Osteocyte (in vitro differentiated cells): ENCODE measurements at places on chromosomes 1 and 21. TPM values are rescaled to one million over a fixed set of nuclear protein-coding genes. Genes with fewer than 3 reads are reported as not detected.

The CHD1L gene
- 30.3 and 32.4 TPM in 2 replicates for total RNA-seq

The PADI4 gene
- 0.50 TPM in 1 of 2 replicates, not detected in the other for total RNA-seq

The LCE1F gene
- not detected in 2 replicates for total RNA-seq

GRCh38 chr1:100217834-100218233, 31.8 kb downstream of the DBT start:
- DNase-seq = no peak
- no peak overlapping the region for H3K4me3 ChIP-seq
- no peaks in the 10 kb centered on the region for H3K27me3 ChIP-seq
- no peak overlapping the region for H3K27ac ChIP-seq
- H3K4me1 ChIP-seq = no peaks in the 10 kb centered on the region
- peaks cover 29% of the 10 kb centered on the region for H3K36me3 ChIP-seq

DNA sequence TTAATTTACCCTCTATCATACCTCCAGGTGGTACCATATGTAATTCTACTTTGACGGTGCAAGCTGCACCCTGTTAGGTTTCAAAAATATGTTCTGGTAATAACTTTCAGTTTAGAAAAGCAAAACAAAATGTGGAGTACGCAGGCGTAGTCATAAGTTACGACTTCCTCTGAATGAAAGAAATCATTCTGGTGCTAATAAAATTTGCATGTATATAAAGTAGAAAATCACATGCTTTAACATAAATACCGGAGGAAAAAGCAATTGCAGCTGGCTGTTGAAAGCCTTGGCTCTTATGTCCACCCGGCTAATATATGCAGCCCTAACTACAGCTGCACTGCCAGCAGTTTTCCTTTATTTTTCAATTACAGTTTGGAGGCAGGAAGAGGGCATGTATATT, 65.2 kb upstream of the TMPRSS15 start:
- H3K4me3 ChIP-seq = peak overlapping the region; percentile 9
- H3K4me1 ChIP-seq = peaks cover 13% of the 10 kb centered on the region
- H3K27me3 ChIP-seq = no peaks in the 10 kb centered on the region
- H3K36me3 ChIP-seq = no peaks in the 10 kb centered on the region
- H3K27ac ChIP-seq = no peak overlapping the region
- DNase-seq = no peak

DNA sequence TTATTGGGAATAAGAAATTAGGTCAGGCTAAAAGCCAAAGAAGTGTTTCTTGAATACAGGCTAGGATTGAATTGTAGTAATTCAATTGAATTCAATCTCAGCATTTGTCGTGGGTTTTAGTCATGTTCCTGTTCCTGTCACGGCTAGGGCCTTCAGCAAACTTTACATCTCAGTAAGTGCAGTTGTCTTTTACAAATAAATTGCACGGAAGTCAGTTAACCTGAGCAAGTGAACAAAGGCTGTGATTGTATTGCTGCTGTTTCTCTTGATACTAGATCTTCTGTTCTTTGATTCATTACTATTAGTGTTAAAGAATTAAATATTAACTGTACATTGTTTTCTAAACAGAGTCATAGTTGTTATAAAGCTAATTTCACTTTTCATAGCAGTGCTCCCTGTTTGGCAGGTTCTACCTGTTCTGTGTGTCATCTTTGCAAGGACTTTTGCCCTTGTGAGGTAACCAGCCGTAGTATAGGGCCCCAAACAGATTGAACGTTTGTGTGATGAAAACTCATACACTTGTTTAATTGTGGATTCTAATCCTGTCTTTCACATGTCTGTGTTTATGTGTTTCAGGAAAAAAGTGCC, 164.4 kb downstream of the EDEM3 start:
- H3K36me3 ChIP-seq = peaks cover 12% of the 10 kb centered on the region
- no peak overlapping the region for H3K4me3 ChIP-seq
- DNase-seq = no peak
- no peaks in the 10 kb centered on the region for H3K27me3 ChIP-seq
- H3K4me1 ChIP-seq = no peaks in the 10 kb centered on the region

- no peak for DNase-seq
- peaks cover 12% of the 10 kb centered on the region for H3K4me1 ChIP-seq
- H3K36me3 ChIP-seq = no peaks in the 10 kb centered on the region
Measured at GRCh38 chr1:182191381-182192115, 130.0 kb upstream of the ZNF648 start.

- H3K27ac ChIP-seq = no peak overlapping the region
- H3K27me3 ChIP-seq = peaks cover 7% of the 10 kb centered on the region
- no peaks in the 10 kb centered on the region for H3K36me3 ChIP-seq
- peaks cover 9% of the 10 kb centered on the region for H3K4me1 ChIP-seq
- no peak overlapping the region for H3K4me3 ChIP-seq
Measured at GRCh38 chr1:113830039-113830438, 17.8 kb upstream of the RSBN1 start.

DNA sequence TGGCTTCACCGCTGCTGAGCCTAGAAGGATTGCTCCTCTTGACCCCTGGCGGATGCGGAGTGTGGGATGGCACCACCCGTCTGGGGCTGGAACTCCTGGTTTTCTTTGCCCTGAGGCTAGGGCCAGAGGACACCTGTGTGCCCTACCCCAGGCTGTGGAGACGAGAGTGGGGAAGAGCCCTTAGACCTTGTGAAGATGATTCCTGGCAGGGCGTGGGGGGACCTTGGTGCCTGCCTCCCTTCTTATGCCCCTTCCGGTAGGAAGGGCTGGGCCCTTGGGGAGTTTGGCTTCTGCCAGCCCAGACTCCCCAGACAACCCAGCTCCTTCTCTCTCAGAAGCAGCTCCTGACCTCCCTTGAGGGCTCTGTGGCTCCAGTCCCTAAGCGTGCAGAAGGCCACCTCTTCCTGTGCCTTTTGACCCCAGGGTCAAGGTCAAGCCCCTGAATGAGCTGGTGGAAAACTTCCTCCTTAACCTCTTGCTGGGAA, 891 bp downstream of the RPS6KA1 start:
- peaks cover 7% of the 10 kb centered on the region for H3K4me1 ChIP-seq
- H3K27ac ChIP-seq = no peak overlapping the region
- H3K4me3 ChIP-seq = peak overlapping the region; percentile 73
- H3K36me3 ChIP-seq = no peaks in the 10 kb centered on the region

DNA sequence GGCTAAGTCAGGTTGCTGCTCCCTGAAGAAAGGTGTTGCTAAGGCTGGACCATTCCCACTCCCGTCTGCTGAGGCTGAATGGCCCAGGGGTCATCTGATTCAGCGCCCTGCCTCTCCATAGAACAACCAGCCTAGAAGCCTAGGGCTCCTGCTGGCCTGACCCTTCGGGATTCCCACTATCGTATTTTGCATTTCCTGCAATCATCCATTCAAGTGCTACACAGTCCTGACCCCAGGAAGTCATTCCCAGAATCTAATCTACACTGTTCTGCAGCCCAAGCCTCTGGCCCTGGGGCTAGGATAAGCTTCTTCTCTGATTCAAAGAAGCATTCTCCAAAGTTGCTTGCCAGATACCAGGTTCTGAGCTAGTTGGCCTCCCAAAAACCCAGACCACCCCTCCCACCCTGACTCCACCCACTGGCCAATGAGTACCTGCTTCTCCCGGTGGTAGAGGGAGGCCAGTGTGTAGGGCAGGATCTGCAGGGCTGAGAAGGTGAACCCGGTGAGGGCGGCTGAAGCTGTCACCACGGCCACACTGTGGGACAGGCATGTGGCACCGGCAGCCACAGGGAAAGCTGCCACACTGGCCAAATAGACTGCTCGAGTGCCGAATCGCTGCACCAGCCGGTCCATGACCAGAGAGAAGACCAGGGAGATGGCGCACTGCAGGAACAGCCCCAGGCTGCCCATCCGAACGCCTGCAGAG, 18.7 kb downstream of the SLC45A3 start:
- no peak overlapping the region for H3K27ac ChIP-seq
- H3K36me3 ChIP-seq = no peaks in the 10 kb centered on the region
- H3K4me3 ChIP-seq = no peak overlapping the region

DNA sequence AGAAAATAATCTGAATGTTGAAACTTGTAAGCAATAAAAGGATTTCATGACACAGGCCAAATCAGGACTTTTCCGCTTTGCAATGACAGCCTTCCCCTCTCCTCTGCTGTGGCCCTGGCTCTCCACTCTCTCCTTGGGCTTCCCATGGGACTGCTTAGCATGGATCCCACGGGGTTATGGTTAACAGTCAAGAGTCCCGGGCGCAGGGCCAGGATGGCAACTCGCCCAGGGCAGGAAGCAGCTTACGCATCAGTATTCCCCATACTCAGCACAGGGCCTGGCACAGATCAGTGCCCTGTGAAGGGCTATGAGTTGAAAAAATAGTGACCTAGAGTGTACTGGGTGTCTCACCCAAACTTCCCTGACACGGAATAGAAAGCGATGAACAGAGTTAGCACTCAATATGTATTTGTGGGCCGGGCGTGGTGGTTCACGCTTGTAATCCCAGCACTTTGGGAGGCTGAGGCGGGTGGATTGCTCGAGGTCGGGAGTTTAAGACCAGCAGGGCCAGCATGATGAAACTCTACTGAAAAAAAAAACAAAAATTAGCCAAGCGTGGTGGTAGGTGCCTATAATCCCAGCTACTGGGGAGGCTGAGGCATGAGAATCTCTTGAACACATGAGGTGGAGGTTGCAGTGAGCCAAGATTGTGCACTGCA, 29.1 kb upstream of the GRHL3 start:
- peak overlapping the region; percentile 76 for H3K27ac ChIP-seq
- peak; percentile 91 for DNase-seq
- peaks cover 4% of the 10 kb centered on the region for H3K27me3 ChIP-seq
- H3K4me3 ChIP-seq = no peak overlapping the region

DNA sequence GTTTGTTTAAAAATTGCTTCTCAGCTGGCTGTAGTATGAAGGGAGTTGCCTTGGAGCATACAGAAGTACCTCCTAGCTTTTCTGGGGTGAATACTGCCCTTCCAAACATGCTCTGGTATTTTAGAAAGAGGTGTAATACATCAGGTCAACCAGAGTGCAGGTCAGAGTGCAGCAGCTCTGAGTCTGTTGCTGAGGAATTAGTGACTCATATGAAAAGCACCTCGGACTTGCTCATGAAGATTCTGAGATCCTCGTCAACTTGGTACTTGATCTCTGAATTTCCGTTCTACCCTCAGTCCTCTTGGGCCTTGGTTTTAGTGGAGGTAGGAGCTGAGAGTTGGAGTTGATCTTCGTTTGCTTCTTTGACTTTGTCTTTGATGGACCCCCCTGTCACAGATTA, 67.3 kb downstream of the NOS1AP start:
- H3K27me3 ChIP-seq = peaks cover 2% of the 10 kb centered on the region
- no peak overlapping the region for H3K4me3 ChIP-seq
- no peak overlapping the region for H3K27ac ChIP-seq
- no peaks in the 10 kb centered on the region for H3K36me3 ChIP-seq

DNA sequence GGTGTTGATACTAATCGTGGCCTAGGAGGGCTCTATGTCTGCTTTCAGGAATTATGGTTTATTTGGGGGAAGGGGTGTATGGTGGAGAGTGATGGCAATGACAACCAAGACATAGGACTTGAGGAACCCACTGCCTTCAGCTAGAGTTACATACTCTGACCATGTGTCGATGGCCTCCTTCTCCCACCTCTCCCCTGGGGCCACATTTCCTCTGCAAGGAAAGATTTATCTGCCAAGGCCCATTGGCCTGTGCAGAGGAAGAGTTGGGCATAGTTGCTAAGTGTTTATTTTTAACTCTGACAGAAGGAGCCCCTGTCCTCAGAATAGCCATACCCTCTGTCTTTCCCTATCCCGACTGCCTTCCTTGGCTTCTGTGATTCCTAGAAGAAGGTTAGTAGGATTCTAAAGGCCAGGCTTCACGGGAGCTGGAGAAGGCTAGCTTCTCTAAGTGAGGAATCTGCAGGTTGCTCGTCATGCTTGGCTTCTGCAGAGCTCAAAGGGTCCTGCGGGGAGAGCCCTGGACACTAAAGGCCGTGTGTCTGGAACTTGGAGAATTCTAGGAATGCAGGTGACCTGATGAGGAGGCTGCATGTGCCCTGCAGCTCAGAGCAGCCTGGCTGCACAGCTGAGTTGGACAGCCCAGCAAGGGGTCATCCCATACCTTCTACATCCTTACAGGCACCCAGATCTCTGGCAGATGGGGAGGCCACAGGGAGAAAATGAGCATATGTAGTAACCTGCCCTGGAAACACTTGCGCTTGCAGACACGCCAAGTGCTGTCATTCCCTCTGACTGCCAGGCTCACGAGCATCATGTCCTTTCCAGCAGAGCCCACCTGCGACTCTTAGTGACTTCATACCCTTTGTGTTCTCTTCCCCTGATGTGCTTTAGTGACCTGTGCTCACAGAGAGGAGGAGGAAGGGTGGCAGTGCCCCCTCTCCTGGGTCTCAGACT, 9.7 kb downstream of the MAPKAPK2 start:
- peaks cover 5% of the 10 kb centered on the region for H3K36me3 ChIP-seq
- H3K4me3 ChIP-seq = no peak overlapping the region
- no peak for DNase-seq
- no peak overlapping the region for H3K27ac ChIP-seq
- peaks cover 61% of the 10 kb centered on the region for H3K4me1 ChIP-seq

- no peak overlapping the region for H3K4me3 ChIP-seq
- H3K27me3 ChIP-seq = no peaks in the 10 kb centered on the region
- H3K36me3 ChIP-seq = no peaks in the 10 kb centered on the region
- H3K27ac ChIP-seq = no peak overlapping the region
Measured at GRCh38 chr1:55446351-55446750, 231.2 kb upstream of the USP24 start.

GRCh38 chr1:36524359-36525062, 41.8 kb upstream of the CSF3R start:
- no peaks in the 10 kb centered on the region for H3K4me1 ChIP-seq
- H3K36me3 ChIP-seq = no peaks in the 10 kb centered on the region
- H3K27ac ChIP-seq = no peak overlapping the region
- no peak for DNase-seq
- H3K4me3 ChIP-seq = no peak overlapping the region

GRCh38 chr21:44955141-44955797, 15.4 kb downstream of the SLX9 start:
- no peak overlapping the region for H3K27ac ChIP-seq
- no peaks in the 10 kb centered on the region for H3K27me3 ChIP-seq
- H3K4me1 ChIP-seq = peaks cover 56% of the 10 kb centered on the region
- DNase-seq = no peak
- H3K4me3 ChIP-seq = no peak overlapping the region

GRCh38 chr1:174364996-174365736, 82.6 kb upstream of the GPR52 start:
- no peaks in the 10 kb centered on the region for H3K27me3 ChIP-seq
- H3K4me3 ChIP-seq = no peak overlapping the region
- H3K4me1 ChIP-seq = no peaks in the 10 kb centered on the region
- DNase-seq = no peak

GRCh38 chr1:27399251-27400025, 7.0 kb downstream of the GPR3 start:
- no peaks in the 10 kb centered on the region for H3K27me3 ChIP-seq
- H3K27ac ChIP-seq = peak overlapping the region; percentile 14
- DNase-seq = no peak
- no peaks in the 10 kb centered on the region for H3K36me3 ChIP-seq

- no peak overlapping the region for H3K27ac ChIP-seq
- no peak for DNase-seq
- peaks cover 21% of the 10 kb centered on the region for H3K27me3 ChIP-seq
Measured at GRCh38 chr1:236468625-236469024, 55.2 kb upstream of the LGALS8 start.

GRCh38 chr1:174169342-174169741, 10.0 kb downstream of the RABGAP1L start:
- no peaks in the 10 kb centered on the region for H3K4me1 ChIP-seq
- no peaks in the 10 kb centered on the region for H3K36me3 ChIP-seq
- no peaks in the 10 kb centered on the region for H3K27me3 ChIP-seq
- no peak for DNase-seq
- H3K4me3 ChIP-seq = no peak overlapping the region

- peaks cover 3% of the 10 kb centered on the region for H3K27me3 ChIP-seq
- peak overlapping the region; percentile 19 for H3K27ac ChIP-seq
- no peak for DNase-seq
- H3K4me3 ChIP-seq = no peak overlapping the region
- H3K36me3 ChIP-seq = no peaks in the 10 kb centered on the region
Measured at GRCh38 chr21:26795866-26796329, 49.3 kb downstream of the ADAMTS1 start.
